NCI-H446 treated with DMSO at 0.1 percent for 48 hours (cell line): ENCODE measurements at places on chromosomes 1 and 21.

DNA sequence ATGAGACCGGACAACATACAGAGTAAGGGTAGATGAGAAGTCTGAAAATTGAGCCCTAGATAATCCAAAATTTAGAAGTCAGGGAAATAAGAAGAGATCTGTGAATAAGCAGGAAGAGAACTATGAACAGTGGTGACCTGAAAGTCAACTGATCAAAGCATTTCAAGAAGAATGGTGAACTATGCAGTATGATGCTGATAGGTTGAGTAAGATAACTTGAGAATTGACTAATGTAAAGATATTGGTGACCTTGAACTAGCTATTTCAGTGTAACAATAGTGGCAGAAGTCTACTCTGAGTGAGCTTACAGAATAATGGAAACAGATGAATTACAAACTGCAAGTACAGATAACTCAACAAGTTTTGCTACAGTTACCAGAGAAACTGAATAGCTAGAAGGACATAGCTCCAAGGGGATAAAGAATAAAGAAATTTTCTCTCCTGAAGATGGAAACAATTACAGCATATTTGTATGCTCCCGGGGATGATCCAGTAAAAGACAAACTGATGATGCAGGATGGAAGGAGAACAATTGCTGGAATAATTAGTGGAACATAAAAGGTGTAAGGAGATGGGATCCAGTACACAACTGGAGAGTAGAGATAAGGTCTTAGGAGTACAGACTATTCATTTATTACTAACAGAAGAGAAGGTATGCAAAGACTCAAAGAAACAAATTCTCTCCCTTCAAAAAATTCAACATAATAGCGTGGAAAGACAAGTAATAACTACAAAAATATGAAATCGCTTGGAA, 10.9 kb downstream of the NRDC start:
- no peak for DNase-seq

DNA sequence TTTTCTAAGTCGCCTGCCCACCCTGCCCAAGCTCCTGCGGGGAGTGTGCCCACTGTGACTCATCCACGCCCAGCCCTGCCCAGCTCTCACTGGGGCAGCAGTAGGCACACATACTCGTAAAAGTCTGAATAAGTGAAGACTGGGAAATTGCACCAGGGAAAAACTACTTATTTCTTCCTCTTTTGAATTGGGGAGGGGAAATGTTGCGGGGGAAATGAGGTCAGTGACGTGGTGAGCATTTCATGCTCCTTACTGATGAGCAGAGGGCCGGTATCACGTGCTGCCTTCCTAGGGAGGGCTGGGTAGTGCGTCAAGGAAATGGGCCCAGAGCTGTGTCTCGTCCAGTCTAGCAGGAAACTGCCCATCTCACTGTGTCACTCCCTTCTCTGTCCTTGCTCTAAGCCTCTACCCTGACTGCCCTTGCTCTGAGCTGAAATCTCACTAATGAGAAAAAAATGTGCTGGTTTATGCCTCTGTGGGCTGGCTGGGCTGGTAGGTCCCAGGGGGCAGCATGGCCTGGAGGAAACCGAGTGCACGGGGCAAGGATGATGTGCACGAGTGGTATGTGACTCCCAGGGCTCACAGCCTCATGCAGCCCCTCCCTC, 13.5 kb upstream of the TNFRSF1B start:
- DNase-seq, result no peak

DNA sequence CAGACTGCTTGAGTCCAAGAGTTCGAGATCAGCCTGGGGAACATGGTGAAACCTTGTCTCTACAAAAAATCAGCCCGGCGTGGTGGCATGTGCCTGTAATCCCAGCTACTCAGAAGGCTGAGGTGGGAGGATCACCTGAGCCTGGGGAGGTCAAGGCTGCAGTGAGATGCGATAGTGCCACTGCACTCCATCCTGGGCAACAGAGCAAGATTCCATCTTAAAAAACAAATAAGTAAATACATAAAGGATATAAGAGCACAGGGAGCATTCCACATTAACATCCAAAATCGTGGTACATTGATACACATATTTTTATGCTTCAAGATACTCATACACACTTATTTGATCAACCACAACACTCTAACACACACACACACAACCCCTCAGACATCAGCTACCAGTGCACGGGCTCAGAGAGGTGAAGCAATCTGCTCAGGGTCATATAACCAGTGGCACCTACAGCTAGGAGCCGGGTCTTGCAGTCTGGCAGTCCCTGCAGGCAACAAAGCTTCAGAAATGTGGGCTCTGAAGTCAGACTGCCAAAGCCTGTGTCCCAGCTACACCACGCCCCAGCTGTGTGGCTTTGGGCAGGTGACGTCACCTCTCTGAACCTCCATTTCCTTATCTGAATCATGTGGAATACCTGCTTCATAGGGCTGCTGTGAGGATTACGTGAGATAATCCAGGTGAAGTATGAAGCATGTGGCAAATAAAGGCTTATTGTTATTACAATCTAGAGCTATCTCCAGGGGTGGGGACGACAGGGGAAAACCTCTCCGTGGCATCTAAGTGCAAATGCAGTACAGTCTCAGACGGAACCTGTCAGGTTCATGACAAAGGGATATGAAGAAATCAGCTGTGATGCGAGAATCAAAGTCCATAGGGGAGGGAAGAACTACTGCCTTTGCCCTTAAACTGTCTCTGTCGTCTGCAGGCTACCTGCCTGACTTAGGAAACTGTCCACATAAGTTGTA, 4.8 kb upstream of the CRYBG2 start:
- DNase-seq, result no peak

GRCh38 chr1:207335695-207336363, 14.4 kb downstream of the CD55 start:
- no peak for DNase-seq

- no peak for DNase-seq
Measured at GRCh38 chr1:17412093-17412870, 27.2 kb downstream of the RCC2 start.

DNA sequence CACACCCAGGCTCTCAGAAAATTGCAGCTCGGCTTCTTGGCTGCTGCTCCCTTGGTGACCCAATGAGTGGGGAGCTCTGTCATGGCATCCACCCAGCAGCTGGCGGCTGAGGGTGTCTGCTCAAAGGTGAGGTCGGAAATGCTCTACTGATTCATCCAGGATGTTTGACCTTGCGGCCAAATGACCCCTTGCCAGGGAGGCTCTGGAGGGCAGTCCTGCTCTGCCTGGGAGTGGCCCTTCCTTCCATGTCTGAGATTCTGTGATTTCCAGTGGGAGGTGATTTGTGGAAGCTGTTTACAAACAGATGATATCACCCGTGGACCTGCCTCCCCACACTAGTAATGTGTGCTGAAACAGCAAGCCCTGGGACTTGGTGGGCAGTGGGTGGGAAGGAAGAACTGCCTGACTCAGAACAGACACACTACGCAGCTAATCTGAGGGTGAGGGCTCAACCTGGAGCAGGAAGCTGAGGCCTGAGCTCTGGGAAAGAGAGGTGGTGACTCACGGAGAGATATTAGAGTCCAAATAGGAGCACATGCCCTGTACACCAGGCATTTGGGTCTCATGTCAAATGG, 3.0 kb downstream of the CRCT1 start:
- DNase-seq, result no peak

GRCh38 chr1:185645162-185645640, 89.0 kb upstream of the HMCN1 start:
- no peak for DNase-seq

- DNase-seq, result peak; percentile 12
Measured at GRCh38 chr1:5975133-5975880, 16.9 kb downstream of the NPHP4 start.

DNA sequence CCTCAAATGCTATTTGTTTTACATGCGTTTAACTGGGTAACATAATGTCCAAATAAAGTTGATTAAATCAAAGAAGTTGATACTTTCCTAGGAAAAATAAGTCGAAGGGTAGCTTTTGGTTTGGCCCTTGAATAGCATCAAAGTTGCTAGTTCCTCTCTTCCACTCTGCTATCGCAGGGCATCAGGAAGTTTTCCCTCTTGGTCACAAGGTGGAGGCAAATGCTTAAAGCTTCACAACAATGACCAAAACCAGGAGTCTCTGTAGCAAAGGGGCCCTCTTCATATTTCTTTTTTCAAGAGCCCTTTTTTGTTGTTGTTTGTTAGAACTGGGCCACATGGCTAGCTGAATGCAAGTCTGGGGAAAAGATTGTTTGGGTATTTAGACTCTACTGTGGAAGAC, 668.4 kb downstream of the KCNT2 start:
- DNase-seq, result peak; percentile 9

- DNase-seq, result no peak
Measured at GRCh38 chr21:38925923-38926322, 120.2 kb downstream of the ETS2 start.

DNA sequence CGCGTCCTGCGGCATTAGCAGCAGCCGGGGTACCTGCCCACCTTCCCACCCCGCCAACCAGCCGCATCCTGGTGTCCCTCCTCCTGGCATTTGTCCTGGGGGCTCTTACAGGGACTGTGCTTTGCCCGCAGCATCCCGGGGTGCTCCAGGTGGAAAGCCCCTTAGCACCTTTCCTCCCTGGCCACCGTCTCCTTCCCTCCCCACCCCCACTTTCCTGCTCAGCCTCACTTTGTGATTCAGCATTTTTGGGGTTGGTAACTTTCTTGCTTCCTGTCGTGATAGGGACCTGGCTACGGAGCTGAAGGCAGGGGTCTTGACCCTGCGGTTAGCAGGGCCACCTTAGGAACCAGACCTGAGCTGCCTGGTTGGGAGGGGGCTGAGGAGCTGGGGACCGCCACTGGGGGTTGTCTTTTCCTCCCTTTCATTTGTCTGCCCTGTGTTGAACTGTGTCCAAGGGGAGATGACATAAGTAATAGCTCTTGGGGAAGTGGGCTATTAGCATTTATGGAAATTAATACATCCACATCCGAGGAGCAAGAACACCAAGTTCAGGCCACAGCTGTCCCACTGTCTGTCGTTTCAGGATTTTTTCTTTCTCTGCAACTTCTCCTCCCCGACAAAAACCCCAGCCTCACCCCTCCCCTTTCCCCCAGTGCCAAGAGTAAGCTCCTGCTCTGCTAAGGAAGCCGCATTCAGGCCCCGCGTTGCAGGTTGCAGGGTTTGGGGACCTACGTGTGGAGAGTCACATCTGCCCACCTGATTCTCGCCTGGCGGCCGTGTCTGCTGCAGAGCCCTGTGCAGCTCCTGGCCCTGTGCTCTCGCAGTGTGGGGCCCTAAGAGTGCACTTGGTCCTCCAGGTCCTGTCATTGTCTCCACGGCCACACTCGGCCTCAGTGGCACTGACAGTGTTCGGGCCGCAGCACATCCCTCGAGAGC, 1.6 kb upstream of the NPHP4 start:
- DNase-seq, result no peak

GRCh38 chr1:247713753-247714152, 2.7 kb downstream of the OR6F1 start:
- DNase-seq, result no peak

- no peak for DNase-seq
Measured at GRCh38 chr1:34330061-34330460, 153.4 kb downstream of the C1orf94 start.

DNA sequence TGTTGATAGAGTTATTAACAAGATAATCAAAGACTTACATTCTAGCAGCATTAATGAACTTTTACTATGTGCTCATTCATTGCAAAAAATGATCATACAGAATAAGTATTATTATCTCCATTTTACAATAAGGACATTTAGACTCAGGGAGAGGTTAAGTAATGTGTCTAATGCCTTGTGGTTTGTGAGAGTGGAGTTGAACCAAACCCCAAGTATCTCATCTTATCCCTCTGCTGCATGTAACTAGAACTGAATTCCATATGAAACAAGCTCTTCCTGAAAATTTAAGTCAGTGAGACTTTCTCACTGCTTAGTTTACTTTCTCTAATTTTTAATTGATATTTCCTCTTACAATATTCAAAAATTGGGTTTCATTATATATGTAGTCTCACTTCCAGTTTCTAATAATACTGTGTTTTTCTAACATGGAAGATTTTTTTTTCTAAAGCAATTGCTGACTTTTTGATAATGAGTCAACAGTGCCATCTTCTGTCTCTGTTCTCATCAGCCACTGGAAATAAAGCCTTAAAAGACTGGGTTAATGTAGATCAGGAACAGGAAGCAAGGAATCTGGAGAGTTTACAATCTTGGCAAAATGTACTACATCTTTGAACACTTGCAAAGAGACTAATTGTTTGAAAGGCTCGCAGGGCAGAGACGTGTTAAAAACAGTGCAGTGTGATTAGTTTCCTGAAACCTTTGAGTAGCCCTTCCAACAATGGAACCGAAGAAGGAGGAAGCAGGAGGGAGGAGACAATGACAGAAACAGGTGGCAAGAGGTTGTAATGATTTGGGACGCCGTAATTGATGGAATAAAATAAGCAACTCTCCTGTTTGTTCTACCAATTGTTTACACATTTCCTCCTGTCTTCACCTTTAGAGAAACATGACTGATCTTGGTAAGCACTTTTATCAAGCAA, 567.6 kb downstream of the MRPL39 start:
- DNase-seq, result peak; percentile 63

GRCh38 chr21:41367945-41368734, 6.3 kb downstream of the MX2 start:
- DNase-seq, result no peak

- DNase-seq, result no peak
Measured at GRCh38 chr1:99587008-99587407, 58.9 kb upstream of the PALMD start.

DNA sequence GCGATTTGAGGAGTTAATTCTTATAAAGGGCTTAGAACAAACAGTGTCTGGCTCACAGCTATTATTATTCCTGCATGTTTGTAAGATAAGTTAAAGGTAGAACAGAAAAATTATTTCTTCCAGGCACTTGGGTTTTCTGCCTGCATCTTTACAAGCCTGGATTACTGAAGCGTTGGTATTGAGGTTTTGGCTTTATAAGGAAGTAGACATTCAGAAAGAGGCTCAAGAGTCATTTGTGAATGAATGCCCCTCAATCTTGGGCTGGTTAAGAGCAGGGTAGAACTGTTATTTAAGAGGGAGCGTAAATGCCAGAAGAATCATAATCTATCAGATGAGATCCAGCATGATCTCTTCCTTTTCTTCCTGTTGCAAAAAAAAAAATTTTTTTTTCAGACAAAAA, 77.3 kb upstream of the ARID1A start:
- DNase-seq, result no peak

DNA sequence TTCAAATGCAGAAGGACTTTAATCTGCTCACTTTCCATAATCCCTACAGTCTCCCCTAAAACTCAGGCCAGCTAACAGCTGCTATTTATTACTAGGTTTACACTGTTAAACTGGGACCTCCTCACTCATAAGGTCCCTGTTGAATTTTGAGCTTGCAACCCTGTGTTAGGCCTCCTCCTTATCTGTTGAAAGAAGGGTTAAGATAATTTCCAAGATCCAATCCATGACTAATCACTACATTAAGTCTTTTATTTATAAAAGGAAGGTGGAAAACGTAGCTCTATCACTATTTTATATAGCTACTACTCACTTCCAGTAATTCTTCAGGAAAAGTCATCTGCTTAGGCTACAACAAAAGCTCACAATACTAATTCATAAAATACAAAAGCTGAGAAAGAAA, 79.5 kb downstream of the EVI5 start:
- no peak for DNase-seq

GRCh38 chr1:186275822-186276221, 99.2 kb downstream of the TPR start:
- DNase-seq, result no peak

GRCh38 chr1:154404984-154405746, at the start of gene IL6R:
Gene IL6R, plus strand, starts transcription at chr1:154405343. Its CDS starts 287 bp downstream, at chr1:154405630.
- peak; percentile 35 for DNase-seq
